Small intestine (tissue), 16 donors: ENCODE measurements at places on chromosomes 7 and 10. TPM values are rescaled to one million over a fixed set of nuclear protein-coding genes. Genes with fewer than 3 reads are reported as not detected.

GRCh38 chr10:131825960-131826650, 74.7 kb upstream of the PPP2R2D start:
- DNase-seq = no peak

AKR1C1 gene
- polyA plus RNA-seq = 12.2 TPM

SPDYE9 gene
- not detected for polyA plus RNA-seq

- DNase-seq = peak; percentile 70
These were observed 18.6 kb downstream of the OPALIN start for GRCh38 chr10:96339956-96340904.

NKX6-2 gene
- polyA plus RNA-seq = 0.07 TPM

WDFY4 gene
- 1.5 TPM for polyA plus RNA-seq

ADCYAP1R1 gene
- polyA plus RNA-seq = 0.84 TPM

CTTNBP2 gene
- polyA plus RNA-seq = 1.9 TPM

SLC26A4 gene
- 0.30 TPM for polyA plus RNA-seq

MACC1 gene
- polyA plus RNA-seq = 5.9 TPM

- no peak for DNase-seq
These were observed 3.5 kb downstream of the SKIDA1 start for GRCh38 chr10:21521751-21522533.

RBM48 gene
- 6.9 TPM for polyA plus RNA-seq

DNA sequence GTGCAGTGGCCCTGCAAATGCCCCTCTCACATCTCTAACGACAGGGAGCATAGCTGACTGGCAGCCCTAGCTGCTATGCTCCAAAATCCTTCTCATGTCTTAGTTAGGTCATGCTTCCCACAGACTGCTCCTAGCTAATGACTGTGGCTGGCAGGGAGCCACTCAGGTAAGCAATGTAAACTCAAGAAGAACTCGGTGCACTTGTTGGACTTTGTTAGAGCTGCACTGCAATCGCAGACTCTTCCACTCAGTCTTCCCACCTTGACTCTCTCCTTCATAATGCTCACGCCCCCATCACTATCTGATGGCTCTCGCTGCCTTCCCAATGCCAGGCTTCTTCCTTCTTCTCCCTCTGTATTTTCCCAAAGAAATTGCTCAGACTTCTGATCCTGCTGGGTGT, 24.0 kb downstream of the OR9A2 start:
- DNase-seq = peak; percentile 92

DNA sequence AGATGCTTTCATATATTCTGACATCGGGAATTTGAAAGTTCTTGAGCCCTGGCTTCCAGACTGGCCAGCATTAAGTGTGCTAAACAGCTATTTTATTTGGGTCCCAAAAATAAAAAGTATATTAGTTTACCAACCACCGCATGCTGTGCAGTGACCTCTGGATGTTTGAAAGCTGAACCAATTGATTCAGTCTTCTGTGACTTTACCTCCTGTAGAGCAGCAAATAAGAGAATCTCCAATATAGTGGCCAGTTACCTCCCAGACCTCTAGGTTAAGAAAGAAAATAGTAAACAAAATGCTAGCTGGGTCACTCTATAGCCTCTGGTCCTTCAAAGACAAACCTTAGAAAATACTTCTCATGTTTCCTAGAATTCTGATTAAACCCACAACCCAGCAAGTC, 424.6 kb upstream of the NFE2L3 start:
- DNase-seq = no peak

GSTO2 gene
- polyA plus RNA-seq = 45.4 TPM

METTL27 gene
- 0.89 TPM for polyA plus RNA-seq

LRRN3 gene
- not detected for polyA plus RNA-seq

GPR146 gene
- 13.4 TPM for polyA plus RNA-seq

GHITM gene
- polyA plus RNA-seq = 232 TPM

DNA sequence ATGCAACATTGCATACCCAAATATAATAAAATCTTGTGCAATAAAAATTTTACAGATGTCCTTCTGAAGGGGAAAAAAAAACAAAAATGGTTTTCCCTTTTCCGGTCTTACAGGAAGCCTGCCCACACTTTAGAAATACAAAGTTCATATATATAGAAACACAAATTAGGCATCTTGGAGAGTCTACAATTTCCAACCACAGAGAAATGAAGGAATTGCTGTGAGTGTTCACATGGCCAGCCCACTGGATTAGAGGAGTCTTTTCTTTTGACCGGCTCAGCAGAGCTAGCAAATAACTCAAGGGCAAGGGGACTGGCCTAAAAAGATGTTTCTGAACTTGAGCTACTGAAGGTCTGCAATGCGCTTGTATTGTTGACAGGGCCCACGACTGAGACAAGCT, 92.4 kb downstream of the GLI3 start:
- DNase-seq = no peak

GRCh38 chr10:124086097-124086710, 7.2 kb downstream of the CHST15 start:
- no peak for DNase-seq

DNA sequence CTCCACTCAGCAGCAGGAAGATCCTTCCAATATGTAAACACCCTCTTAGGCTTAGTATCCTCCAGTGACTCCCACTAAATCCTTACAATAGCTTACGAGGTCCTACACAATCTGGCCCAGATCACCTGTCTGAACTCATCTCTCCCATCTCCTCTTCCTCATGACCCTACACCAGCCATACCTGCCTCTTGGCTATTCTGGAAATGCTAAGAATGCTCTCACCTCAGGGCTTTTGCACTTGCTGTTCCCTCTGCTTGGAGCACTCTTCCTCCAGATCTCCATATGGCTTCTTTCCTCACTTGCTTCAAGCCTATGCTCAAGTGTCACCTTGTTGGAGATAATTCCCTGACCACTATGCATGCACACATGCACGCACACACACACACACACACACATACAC, 50.8 kb upstream of the FRMD4A start:
- no peak for DNase-seq

DNA sequence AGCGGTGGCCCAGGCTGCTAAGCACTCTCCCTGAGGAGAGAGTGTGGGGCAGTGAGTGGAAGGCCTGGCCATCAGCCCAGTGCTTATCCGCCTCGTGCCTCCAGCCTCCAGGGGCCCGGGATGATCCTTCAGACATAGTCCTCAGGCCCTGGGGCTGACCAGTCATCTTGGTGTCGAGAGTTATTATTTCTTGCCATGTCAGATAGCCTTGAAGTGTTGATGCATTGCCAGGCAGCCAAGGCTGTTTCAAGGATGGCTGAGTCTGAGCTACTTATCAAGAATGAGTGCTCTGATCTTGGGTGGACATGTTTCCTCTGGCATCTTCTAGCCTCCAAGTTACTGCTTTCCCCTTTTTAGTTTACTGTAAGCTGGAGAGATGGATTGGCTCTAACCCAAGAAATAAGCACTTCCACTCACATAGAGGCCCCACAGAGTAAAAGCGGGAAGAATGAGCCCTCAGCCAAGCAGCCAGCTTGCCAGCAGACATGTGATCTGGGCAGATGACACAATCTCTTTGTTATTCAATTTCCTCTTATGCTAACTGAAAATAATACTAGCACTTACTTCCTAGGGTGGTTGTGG, 136.5 kb upstream of the NAMPT start:
- DNase-seq = peak; percentile 2

DNA sequence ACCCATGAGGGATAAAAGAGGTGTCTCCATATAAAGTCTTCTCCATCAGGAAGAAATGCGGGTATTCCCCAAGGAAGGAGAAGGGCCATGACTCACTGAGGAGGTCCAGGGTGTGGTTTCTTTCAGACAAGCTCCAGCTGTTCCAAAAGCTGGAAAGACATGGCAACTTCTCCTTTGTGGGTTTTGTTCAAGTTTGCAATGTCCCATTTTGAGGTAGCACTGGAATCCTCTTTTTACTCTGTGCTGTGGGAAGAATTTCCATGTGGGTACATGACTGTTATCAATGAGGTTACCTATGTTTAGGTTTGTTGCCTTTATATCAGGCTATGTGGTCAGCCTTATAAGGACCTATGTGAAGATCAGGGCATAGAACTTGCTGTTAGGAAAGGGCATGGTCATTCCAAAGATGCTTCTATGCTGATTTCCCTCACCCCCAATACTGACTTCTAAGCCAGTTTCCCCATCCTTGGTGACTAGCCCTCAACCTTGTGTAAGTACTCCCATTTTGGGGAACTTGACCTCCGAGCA, 697.5 kb downstream of the INHBA start:
- DNase-seq = no peak

DNA sequence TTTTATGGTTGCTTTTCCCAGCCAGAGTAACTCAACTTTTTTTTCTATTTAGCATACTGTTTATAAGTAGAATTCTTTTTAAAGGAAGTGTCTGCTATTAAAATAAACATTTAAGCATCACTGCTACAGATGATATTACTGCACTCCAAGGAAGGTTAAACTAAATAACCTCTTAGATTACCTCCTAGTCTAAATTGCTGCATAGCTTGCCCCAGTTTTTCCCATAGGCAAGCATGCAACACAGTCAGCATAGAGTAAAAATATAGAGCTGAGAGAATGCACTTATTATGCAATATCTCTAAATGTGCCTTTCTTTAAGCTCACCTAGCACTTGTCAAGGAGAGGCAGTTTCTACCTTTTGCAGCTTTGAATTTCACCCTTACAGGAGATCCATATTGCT, 1392.4 kb upstream of the CELF2 start:
- DNase-seq = no peak

DNA sequence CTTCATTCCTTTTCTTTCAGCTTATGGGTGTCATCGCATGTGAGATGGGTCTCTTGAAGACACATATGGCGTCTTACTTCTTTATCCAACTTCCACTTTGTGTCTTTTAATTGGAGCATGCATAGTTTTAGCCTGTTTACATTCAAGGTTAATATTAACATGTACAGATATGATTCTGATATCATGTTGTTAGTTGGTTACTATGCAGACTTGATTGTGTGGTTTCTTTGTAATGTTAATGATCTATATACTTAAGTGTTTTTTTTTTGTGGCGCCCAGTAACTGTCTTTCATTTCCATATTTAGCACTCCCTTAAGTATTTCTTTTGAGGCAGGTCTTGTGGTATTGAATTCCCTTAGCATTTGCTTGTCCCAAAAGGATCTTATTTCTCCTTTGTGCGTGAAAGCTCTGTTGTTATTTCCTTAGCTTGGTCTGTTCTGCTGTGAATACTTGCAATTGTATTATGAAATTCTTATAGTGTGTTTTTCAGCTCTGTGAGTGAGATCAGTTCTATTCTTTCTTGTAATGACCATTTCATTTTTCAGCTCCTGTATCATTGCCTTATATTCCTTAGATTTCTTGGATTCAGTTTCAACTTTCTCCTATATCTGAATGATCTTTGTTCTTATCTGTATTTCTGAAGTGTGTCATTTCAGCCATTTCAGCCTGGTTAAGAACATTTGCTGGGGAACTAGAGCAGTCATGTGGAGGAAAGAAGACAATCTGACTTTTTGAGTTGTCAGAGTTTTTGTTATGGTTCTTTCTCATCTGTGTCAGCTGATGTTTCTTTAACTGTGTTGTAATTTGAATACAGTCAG, 88.4 kb downstream of the ABCA13 start:
- DNase-seq = no peak

GRCh38 chr7:153036396-153037063, 277.0 kb downstream of the ACTR3B start:
- no peak for DNase-seq

- DNase-seq = no peak
These were observed 107.2 kb downstream of the RUNDC3B start for GRCh38 chr7:87735360-87735759.

DNA sequence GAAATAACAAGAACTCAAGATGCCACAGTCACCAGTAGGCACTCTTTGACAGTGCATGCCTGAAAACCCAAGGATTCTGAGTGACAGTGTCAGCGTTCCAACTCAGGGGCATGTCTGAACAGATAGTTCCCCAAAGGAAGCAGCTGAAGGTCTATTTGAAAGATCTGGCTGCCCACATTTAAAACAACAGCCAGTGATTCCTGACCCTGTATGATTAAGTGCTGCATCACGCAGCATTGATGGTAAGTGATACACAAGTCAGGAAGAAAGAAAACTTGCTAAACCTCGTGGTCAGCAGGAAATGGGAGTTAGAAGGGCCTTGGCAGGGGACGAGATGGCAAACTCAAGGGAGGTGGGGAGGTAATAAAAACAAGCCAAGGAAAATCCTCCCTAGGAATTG, 1013.1 kb downstream of the TYW1 start:
- no peak for DNase-seq

GRCh38 chr7:131212114-131212513, 115.6 kb upstream of the MKLN1 start:
- DNase-seq = no peak
